ENCODE measurements at places on chromosomes 2 and 18.
A peak's percentile ranks its signal among the peaks of the same experiment; 100 is the strongest.

DNA sequence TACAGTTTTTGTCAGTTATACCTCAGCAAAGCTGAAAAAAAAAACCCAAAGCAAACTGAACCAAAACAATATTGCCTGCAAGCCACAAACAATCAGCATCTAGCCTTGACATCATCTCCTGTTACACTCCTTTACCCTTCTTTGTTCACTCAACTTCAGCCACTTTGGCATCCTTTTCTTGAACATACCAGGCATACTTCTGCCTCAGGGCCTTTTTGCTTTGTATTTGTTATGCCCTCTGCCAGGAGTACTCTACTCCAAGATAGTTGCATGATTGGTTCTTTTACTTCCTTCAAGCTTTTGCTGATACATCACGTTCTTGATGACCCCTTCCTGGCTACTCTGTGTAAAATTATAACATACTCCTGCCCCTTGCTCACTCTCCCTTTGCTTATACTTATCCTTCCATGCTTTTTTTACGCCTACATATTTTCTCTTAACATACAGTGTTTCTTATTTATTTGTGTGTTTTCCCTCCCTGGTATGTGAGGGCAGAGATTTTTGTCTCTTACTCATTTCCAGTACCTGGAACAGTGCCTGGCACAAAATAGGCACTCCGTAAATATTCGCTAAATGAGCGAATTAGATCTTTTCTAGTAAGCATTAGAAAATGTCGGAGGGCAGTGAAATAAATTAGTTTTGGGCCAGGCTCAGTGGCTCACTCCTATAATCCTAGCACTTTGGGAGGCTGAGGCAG, 12.7 kb downstream of the ABI2 start:
- DNase-seq, result no peak

GRCh38 chr2:174678395-174678794, 80.8 kb upstream of the WIPF1 start:
- no peak for DNase-seq

GRCh38 chr18:37253394-37254235, 312.0 kb downstream of the CELF4 start:
- DNase-seq, result peak; percentile 50

DNA sequence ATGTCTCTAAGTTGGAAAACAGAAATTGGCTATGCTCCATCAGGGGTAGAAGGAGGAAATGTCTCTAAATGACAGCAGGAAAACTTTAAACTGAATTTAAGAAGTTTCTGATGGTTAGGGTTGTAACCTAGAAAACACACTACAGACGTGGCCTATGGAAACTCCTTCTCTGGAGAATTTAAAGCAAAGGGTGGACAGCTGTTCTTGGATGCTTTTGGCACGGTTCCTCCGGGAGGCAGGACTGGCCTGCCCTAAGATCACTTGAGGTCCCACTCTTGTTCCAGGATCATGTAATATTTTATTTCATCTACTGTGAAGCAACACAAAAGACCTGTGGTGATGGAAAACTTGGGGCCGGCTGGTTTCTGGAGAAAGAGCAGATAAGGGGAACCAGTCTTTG, 77.0 kb downstream of the NRP2 start:
- no peak for DNase-seq

GRCh38 chr2:120352696-120353590, 7.0 kb downstream of the INHBB start:
- no peak for DNase-seq

- no peak for DNase-seq
Measured at GRCh38 chr2:112075490-112076260, 20.6 kb downstream of the TMEM87B start.

- DNase-seq, result no peak
Measured at GRCh38 chr2:37709111-37709510, 37.7 kb upstream of the CDC42EP3 start.

DNA sequence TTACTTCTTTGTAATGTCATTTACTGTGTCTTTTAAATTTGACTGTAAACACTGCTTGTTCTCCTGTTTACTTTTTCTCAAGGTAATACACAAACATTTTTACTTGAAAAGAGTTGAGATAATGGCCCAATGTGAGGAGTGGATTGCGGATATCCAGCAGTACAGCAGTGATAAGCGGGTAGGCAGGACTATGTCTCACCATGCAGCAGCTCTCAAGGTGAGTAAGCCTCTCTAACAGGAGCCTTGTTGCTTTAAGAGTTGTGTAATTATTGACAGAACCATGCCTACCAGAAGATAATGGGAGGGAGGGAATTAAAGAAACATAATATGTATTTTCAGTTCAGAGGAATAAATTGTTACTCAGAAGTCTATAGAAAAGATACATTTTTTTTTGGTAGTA, 16.5 kb upstream of the TTC27 start:
- no peak for DNase-seq

- no peak for DNase-seq
Measured at GRCh38 chr2:51624995-51625394, 593.1 kb upstream of the NRXN1 start.

DNA sequence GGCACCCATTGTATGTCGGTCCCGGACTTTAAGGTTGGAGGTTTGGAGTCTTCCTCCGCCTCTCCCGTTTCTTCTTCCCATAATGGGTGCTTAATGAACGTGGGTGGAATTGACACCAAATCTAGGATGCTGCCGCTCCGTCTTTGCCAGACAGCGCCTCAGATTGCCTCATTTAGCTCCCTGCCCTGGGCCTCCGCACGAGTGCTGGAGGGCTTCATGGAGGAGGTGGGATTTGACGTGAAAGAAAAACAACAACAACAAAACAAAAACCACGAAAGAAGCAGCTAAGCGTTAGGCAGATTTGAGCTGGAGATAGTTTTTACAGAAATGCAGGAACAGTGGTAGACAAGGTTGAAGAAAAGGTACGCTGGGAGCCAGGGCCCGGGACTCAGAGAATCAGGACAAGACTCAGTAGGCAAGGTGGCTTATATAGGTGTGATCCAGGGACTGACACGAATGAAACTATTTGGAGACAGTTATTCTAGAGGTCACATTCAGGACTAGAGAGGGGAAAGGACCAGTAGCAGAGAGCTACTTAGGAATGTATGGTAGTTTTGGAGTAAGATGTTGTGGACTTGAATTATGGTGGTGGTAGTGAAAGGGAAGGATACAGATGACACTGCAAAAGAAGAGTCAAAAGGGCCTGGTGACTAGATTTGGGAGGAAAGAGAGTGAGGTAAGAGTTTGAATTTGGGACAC, 605 bp downstream of the ZNF2 start:
- no peak for DNase-seq

DNA sequence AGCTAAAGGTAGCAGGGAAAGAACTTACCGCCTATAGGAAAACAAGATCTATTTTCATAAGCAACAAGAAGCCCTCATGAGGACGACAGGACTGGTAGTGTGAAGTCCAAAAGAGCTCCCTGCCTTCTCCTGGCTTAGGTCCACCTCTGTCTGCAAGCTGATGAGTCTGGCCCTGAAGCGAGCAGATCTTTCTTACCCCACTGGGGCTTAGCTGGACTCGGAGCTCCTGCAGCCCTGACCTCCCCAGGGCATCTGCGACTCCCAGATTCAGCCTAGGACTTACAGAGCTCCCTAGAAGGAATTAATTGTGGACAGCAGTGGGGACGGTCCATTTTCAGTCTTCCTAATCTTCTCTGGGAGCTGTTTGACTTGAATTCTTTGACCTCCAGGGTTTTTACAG, 53.7 kb downstream of the MCFD2 start:
- no peak for DNase-seq

- DNase-seq, result no peak
Measured at GRCh38 chr18:64419156-64419555, 270.3 kb upstream of the LINC00305 start.

DNA sequence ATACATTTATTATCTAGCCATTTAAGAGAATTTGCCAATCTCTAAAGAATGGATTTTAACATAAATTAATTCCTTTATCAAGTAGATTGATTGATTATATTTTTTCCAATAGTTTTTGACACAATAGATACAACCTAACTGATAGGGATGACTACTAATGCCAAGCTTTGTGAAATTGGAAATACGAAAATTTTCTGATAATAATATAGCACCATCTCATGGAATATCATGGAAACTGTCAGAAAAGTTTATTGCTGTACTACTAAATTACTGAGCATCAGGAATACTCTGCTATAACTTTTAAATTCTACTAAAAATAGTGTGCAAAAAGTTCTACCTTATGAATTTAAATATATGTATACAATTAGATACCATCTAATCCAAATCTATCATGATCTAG, 101.8 kb upstream of the MAP2 start:
- DNase-seq, result no peak

GRCh38 chr18:75057169-75057960, 151.6 kb downstream of the PTGR3 start:
- no peak for DNase-seq

DNA sequence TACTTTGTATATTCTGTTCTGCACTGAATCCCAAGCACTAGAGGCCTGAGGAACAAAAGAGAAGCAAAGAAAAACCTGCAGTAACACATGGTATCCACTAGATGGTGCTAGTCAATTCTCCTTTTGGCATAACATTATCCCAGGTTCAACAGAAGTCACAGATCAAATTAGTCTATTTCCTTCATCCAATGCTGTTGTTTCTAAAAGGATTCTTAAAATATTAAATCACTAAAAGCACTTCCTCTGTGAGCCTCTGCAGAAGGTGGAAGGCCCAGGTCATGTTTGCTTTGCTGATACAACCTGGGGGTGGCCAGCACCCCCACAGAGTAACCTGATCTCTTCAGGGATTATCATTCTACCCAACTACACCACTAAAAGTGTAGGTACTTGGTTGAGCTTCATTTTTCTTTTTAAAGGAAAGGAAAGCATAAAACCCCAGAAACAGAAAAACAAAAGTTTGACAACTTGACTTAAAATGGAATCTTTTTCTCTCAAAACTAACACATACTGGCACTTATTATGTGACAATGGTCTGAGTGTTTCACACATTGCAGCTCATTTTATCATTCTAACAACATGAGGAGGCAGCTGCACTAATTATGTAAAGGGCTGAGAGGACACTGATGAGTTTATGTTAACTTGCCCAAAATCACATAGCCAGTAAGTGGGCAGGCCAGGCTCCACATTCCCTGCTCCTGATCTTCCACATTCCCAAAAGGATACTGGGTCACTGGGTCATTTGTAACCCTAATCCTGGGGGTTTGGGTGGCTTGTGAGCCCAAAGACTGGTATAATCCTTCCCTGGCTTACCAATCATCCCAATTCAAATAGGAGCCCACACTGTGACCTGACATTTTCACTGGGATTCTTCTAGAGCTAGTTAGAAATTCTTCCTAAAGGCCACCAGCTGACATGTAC, 66.8 kb upstream of the DNER start:
- DNase-seq, result peak; percentile 40

DNA sequence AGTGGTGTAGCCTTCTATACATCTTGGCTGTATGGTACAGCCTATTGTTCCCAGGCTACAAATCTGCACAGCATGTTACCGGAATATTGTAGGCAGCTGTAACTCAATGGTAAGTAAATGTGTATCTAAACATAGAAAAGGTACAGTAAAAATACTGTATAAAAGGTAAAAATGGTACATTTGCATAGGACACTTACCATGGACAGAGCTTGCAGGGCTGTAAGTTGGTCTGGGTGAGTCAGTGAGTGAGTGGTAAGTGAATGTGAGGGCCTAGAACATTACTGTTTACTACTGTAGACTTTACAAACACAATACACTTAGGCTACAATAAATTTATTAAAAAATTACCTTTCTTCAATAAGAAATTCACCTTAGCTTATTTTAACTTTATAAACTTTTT, 3.7 kb upstream of the MRPS9 start:
- DNase-seq, result no peak

DNA sequence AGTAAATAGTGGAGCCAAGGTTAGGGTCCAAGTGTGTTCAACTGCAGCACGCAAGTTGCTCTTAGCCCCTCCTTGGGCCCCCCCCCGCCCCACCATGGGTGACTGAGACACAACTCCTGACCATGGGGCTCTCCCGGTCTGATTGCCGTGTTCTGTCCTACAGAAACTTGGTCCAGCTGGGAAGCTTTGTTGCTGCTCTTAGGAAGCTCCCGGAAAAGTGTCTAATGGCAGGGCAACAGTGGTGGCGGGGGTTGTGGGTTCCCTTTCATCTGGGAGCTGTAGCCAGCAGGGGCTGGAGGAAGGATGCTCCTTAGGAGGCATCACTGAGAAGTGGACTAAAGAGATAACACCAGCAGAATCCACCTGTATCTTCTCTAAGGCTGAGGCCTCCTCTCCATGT, 111.1 kb downstream of the CYP26B1 start:
- no peak for DNase-seq

DNA sequence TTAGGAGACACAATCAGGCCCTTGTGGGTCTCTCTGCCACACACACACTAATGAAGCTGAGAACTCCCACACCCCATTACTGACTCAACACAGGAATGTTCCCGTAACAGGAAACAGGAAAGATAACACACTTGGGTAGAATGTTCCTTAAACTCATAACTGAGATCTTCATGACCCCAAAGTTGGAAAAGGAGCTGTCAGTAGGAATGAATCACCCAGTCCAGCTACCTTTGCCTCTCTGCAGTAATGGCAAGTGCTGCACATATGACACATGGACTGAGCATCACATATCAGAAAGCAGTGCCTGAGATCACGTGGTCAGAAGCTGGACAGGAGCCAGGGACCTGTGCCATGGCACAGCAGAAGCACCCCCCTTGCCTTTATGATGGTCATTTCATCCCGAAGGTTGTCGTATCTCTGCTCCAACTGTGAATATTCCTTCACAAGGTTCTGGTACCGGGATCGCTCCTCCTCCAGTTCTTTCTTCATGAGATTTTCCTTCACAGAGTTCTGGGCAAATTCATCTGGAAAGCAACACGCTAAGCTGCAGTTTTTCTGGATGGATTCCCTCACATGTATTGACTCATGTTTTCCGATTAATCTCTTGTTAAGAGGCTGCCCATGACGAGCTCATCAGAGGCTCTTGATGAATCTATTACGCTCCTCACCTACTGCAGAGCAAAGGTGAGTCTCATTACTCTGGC, 65.4 kb upstream of the ACAA2 start:
- no peak for DNase-seq

DNA sequence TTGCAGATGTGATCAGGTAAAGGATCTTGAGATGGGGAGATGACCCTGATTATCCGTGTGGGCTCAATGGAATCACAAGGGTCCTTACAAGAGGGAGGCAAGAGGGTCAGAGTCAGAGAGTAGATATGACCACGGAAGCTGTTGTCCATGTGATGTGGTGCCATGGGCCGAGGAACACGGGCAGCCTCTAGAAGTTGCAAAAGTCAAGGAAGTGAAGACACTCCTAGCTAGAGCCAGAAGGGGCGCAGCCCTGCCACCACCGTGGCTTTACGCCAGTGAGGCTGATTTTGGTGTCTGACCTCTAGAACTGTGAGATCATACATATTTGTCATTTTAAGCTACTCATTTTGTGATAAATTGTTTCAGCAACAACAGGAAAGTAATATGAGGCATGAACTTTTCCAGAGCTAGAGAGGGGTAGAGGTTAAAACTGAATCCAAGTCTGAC, 114.4 kb downstream of the CAPN13 start:
- no peak for DNase-seq

All from MM.1S (cell line).